Spinal cord (tissue), 10 donors: ENCODE measurements at places on chromosomes 5 and 9. TPM values are rescaled to one million over a fixed set of nuclear protein-coding genes. Genes with fewer than 3 reads are reported as not detected.

The SPATA31D4 gene
- not detected for total RNA-seq

The KIF12 gene
- total RNA-seq = 0.59 TPM

The FAM221B gene
- 0.06 TPM for total RNA-seq

The PCDHA12 gene
- total RNA-seq = 3.8 TPM

The PCDHGA3 gene
- total RNA-seq = 9.2 TPM

The IL5 gene
- total RNA-seq = not detected

The SLC46A2 gene
- total RNA-seq = 0.11 TPM

The AQP3 gene
- total RNA-seq = 0.50 TPM

The SLC1A3 gene
- total RNA-seq = 456 TPM

The CCNH gene
- 118 TPM for total RNA-seq

The PRELID1 gene
- 35.2 TPM for total RNA-seq

The CKMT2 gene
- 3.6 TPM for total RNA-seq

The LAMC3 gene
- total RNA-seq = 14.4 TPM

The NR5A1 gene
- total RNA-seq = 0.11 TPM

The IL9 gene
- total RNA-seq = not detected

The RHOBTB3 gene
- total RNA-seq = 182 TPM

The DOCK8 gene
- 7.2 TPM for total RNA-seq

The PIP5KL1 gene
- total RNA-seq = 7.3 TPM

The LCN2 gene
- 14.1 TPM for total RNA-seq

The FBLL1 gene
- 17.4 TPM for total RNA-seq

The PCDHGA8 gene
- 4.6 TPM for total RNA-seq

The PPP2R2B gene
- total RNA-seq = 62.0 TPM

The LCN12 gene
- 4.1 TPM for total RNA-seq

The FOXI1 gene
- not detected for total RNA-seq

The HAPLN1 gene
- 5.0 TPM for total RNA-seq

The ALG2 gene
- total RNA-seq = 28.7 TPM

The FRMD3 gene
- 26.8 TPM for total RNA-seq

The EXOSC3 gene
- 33.9 TPM for total RNA-seq

The FNIP1 gene
- 62.7 TPM for total RNA-seq

The MED22 gene
- total RNA-seq = 28.0 TPM

The BAAT gene
- 0.22 TPM for total RNA-seq

The FAM78A gene
- 3.9 TPM for total RNA-seq

The SLC6A3 gene
- 12.0 TPM for total RNA-seq

The TMEM174 gene
- not detected for total RNA-seq

The PTAR1 gene
- 158 TPM for total RNA-seq

The CTSL gene
- 84.5 TPM for total RNA-seq

The PCDHGC5 gene
- total RNA-seq = 4.0 TPM
